ENCODE measurements at places on chromosomes 6 and 20.

DNA sequence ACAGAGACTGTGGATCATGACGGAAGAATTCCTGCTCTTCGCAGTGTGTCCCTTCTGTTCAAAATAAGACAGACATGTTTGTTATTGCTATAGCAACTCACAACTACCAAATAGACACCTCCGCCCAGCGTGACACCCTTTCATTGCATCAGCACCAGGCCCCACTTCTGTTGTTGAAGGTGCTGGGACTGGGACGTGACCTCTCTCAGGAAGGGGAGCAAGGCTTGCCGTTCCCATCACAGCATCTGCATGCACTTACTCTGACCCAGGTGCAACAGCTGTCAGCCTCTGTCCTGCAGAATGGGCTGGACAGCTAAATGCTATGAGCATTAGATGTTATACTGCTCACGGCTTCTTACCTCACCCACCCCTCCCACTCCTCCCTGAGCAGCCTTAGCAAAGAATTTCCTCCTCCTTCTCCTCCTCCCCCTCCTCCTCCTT is 94.1 kb downstream of the DACT2 start:
- no peak for DNase-seq

- no peak for DNase-seq
Observed at GRCh38 chr20:56653211-56653610, 24.1 kb downstream of the TFAP2C start.

DNA sequence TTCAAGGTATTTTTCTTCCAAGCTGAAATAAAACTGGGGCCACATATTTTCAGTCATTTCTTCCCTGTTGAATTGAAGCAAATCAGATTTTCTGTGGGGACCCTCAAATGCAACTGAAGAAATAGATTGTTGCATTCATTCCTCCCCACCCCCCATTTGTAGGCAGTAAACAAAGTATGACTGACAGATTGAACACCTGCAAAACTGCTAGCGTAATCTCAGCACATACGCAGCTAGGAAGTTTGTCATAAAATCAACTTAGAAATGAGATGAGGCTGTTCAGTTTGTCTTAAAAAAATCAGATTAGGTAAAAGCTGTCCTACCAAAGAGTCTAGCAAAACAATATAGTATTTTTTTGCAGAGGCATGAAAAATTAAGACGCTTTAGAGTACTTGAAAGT is 8.9 kb downstream of the GZF1 start:
- DNase-seq = no peak

DNA sequence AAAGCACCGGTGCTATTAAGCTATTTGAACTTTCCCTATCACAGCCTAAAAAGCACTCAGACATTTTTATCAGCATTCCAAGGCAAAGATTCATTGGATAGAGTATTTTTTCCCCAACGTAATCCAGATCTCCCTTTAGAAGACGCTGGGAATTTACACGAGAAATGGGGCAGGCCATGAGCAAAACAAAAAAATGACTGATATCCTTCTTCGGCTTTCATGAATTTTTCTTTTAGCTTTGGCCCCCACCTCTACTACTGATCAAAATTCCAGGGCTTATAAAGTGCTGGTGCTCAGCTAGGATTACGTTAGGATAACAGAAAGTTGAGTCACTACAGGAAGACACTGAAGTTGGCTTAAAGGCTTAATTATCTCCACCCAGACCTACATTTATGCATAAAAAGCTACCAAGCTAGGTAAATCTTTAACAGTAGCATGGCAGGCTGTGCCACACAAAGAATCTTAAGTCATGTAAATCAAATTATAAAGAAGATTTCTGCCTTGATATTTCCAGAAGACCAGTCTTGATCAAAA is 418.5 kb upstream of the BTBD3 start:
- DNase-seq = no peak

GRCh38 chr6:35425284-35425683 is 26.9 kb upstream of the FANCE start:
- DNase-seq = peak; percentile 88

DNA sequence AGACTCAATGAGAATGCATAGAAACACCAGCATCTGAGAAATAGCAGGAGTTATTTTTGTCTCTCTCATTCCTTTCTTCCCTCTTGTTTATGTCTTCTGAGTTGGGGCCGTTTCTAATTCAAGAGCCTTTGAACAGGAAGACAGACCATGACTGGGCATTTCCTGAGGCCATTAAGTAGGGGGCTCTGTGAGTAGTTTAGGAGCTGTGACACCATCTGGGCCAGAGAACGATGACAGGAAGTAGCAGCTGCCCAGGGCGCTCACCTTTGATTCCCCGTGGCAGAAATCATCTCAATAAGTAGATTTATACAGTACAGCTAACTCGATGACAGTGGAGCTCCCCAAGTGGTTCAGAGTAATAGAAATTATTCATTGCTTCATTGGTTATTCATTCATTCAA is 298.4 kb upstream of the PLN start:
- no peak for DNase-seq

GRCh38 chr6:122109075-122109474 is 290.4 kb upstream of the HSF2 start:
- DNase-seq = no peak

DNA sequence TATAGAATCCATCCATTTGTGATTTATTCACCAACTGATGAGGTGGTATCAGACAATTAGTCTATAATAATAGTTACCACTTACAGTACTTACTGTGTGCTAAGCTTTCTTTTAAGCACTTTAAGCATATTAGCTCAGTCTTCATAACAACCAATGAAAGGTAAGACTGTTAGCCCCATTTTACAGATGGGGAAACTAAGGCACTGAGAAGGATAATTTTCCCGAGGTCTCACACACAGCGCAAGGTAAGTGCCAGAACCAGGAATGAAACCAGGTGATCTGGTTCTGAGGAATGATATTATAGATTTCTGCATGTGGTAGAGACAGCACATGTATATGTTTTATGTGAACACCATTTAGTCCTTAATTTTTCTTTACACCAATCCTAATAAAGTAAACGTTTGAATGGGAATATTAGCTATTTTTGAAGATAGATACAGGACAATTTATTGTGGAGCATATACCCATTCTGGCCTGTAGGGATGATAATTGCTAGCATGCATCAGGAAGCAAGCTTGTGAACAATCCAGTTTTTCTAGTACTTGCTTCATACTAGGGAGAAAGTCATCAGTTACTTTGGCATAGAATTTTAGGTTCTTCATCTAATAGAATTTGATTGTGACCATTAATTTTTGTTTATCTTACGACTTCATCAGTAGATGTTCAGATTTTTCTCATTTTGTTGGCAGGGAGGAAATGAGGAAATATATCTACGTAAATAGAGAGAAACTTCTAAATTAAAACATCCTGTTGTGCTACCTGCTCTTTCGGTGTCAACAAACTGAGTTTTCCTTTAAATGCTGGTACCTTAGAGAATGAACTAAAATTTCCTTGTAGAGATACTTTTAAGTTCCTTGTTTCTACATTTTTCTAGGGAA is 3.0 kb downstream of the YWHAB start:
- DNase-seq = no peak

DNA sequence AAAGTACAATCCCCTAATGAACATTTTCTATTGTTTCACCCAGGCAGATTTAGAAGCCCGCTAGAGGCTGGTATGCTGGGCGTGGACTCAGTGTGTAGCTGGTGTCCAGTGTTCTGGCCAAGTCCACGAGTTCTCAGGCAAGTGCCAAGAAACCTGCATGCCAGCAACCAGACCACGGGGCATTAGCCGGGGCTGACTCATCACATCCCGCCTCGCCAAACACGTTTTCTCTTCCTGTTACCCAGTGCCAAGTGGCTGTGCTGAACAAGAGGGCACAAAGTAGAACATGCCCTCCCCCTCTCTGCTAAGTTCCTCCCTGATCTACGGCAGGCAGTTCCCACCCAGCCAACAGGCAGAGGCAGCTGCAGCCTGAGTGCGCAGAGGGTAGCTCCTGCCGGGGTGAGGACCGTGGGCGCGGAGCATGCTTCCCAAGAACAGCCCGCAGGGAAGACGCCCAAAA is 29.6 kb downstream of the RAMACL start:
- no peak for DNase-seq

GRCh38 chr6:125577124-125577662 is 172.2 kb upstream of the HEY2 start:
- no peak for DNase-seq

DNA sequence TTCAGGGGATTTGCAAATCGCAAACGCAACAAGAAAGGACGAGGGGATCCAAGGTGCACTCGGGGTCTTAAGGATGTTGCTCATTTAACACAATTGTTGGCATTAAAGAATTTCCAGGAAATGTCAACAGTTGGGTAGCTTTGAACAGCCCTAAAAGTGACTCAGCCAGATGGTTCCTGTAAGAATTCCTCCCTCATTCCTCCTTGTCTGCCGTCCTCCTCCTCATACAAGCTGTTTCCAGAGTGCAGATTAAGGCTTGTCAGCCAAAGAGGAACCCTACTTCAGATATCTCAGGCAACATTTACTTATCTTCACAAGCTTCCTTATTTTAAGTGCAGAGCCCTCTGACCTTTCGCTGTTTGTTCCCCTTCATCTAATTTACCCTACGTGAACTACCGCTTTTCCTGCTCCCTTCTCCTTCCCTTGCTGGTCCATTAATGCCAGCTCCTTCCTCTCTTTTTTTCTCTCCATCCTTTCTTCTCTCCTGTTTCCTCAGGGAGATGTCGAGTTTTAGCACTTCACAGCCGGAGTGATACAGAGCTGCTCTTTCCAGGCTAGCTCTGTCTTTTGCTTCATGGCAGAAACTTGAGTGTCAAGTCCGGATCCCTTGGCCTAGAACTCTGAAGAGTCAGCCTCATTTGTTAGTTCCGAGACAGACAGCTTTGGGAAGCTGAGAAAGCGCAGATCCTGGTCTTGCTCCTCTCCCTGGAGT is 26.1 kb upstream of the TBC1D7 start:
- DNase-seq = peak; percentile 58

All from fibroblast of skin of left biceps (primary cell).